ENCODE measurements at places on chromosomes 1 and 21.

DNA sequence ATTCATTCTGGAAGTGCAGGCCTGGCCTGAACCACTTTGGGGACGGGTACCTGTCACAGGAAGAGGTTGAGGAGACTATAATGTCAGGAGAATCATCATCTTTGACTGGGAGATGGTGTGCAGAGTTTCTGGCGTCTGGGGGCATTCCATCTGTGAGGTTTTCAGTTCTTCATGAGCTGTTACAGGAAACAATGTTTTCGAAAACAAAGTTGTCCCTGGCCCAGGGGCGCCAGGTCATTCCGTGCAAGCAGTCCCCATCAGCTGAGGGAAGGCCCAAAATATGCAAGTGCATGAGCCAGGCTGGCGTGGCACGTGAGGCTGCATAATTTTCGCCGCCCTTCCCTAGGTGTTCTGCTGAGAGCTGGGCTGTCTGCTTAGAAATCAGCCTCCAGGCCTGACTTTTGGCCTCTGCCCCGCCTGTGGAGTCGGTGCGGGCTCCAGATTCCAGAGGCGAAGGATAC lies 68.4 kb upstream of the ATP5PO start:
- no peak for DNase-seq

DNA sequence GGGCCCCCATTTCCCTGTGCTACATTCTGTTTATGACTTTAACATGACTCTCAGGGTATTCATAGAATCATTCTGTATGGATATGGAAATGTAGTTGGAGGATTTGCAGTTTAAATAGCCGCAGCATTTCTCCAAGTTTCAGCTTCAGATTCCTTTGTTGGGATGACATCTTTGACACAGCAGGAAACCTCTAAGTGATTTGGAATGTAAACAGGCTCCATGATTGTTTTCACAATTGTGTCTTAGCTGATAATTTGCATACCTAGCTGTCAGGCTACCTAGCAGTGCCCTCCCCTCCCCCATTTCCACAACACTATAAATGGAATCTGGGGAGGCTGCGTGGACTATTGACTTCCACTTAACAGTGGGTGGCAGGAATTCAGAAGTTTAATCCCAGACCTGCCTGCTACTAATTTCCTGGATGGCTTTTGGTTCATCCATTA lies 290.2 kb downstream of the HLX start:
- DNase-seq = no peak

- DNase-seq = peak; percentile 7
Observed at GRCh38 chr1:201990427-201990826, 8.0 kb downstream of the RNPEP start.

DNA sequence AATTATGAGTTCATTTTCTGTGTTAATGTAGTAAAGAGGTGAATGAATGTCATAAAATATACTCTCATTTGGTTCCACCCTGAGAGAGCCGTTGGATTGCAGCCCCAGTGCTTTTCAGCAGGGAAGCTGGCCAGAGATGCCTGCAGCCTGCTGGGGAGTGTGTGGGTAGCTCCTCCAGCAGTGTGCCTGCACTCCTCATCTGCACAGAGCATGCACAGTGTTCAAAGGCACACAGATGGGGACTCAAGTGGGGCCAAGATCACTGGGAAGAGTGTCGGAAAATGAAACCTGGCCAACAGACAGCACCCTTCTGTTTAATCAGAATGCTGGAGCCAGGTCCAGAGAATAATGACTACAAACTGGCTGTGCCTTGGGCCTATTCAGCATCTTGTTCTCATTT lies 206.8 kb downstream of the ST6GALNAC3 start:
- no peak for DNase-seq

- DNase-seq = no peak
Observed at GRCh38 chr1:99544328-99544727, 101.6 kb upstream of the PALMD start.
